AG10803 (cell line): ENCODE measurements at places on chromosomes 4 and X.

GRCh38 chr4:40870150-40870549, 120.4 kb downstream of the NSUN7 start:
- DNase-seq = no peak

DNA sequence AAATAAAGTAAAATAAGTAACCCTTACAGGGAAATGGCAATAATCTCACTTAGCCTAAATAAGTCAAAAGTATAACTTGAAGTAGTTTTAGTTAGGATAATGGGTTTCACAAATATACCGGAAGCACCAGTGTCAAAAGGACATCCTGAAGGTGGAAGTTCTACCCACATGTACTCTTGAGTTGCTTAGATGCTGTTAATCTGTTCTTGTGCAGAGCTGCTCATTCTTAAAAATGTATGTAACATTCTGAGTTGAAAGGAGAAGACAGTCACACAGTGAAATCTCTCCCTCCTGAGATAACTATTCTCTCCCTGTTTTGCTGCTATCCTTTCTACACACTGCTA, 11.2 kb upstream of the CCNG2 start:
- DNase-seq = no peak

GRCh38 chrX:44903830-44904530, 31.0 kb downstream of the KDM6A start:
- no peak for DNase-seq

DNA sequence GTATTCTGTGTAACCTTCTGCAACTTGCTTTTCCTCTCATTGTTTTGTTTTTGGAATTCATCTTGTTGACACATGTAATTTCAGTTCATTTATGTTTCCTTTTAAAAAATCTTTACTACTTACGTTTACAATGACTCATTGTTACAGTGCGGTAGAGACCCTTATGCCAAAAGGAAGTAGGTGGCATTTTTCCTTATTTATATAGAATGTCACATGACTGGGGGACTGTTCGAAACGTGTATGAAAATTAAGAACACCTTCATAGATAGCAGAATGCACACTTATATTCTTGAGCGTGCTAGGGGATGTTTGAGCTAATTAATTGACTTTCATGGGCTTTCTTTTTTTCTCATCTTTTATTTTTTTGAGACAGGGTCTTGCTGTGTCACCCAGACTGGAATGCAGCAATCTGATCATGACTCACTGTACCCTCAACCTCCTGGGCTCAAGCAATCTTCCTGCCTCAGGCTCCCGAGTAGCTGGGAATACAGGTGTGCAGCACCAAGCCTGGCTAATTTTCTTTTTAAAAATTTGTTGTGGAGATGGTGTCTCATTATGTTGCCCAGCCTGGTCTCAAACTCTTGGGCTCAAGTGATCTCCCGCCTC, 7.3 kb downstream of the REPS2 start:
- no peak for DNase-seq

- no peak for DNase-seq
These were observed 36.4 kb upstream of the LCORL start for GRCh38 chr4:18057821-18058533.

DNA sequence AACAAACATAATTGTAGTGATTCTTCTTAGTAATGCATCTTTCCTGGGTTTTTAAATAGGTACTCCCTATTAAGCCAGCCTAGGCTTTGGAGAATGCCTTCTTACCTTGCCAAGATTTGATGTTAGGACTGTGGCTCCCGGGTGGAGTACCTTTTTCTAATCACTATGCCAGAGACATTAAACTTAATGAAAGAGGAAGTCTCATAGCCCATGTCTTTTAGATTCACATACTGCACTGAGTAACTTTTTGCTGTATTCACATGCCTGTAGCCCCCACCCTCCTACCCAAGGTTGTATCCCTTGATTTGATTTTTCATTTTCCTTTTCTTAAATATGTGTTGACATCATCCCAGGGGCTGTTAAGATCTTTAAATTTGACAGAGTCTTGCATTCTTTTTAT, 104.2 kb upstream of the TLR2 start:
- no peak for DNase-seq

DNA sequence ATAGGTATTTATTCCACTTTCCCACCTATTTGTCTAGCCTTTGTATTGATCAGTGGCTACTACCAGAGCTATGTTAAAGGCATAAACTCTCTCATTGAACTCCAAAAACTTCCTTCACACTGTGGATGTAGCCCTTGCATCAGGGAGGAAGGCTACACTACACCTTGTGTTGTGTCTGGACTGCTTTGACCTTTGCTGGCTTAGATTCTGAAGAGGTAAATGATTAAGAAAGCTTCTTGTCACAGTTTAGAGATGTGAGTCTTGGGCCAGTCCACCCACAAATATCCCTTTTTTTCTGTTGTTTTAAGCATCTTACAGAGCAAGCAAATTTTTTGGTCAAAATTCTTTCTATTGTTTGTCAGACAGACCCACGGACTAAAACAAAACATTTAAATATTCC, 1.9 kb downstream of the ENPEP start:
- DNase-seq = no peak
